Activated CD4-positive, alpha-beta T cell treated with anti-CD3 and anti-CD28 coated beads, Interleukin-2, amount 50 U/mL, for 48 hours (primary cell): ENCODE measurements at places on chromosomes 12 and 14.
A peak's percentile ranks its signal among the peaks of the same experiment; 100 is the strongest.

GRCh38 chr12:106137530-106138356 lies 1.0 kb downstream of the NUAK1 start:
- DNase-seq = peak; percentile 5

DNA sequence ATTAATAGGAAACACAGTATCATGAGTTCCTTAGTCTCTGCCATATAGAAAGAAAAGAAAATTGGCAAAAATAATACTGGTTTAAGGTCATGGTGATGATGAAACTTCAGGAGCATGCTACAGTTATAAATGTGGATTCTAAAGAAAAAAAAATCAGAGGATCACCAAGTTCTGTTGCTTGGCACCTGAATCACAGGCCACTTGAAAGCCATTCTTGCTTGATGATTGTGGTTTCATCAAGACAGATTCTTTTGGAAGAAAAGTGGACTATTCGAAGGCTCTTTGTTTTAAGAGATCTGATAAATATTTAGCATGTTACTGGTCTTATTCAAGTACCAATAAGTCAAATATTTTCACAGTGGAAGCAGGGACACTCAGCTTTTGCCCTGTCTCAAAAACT lies 148.9 kb downstream of the SAMD4A start:
- no peak for DNase-seq

GRCh38 chr12:49519574-49519936 lies 19.3 kb upstream of the KCNH3 start:
- no peak for DNase-seq

GRCh38 chr12:103715494-103715893 lies 125.5 kb downstream of the NT5DC3 start:
- DNase-seq = no peak

DNA sequence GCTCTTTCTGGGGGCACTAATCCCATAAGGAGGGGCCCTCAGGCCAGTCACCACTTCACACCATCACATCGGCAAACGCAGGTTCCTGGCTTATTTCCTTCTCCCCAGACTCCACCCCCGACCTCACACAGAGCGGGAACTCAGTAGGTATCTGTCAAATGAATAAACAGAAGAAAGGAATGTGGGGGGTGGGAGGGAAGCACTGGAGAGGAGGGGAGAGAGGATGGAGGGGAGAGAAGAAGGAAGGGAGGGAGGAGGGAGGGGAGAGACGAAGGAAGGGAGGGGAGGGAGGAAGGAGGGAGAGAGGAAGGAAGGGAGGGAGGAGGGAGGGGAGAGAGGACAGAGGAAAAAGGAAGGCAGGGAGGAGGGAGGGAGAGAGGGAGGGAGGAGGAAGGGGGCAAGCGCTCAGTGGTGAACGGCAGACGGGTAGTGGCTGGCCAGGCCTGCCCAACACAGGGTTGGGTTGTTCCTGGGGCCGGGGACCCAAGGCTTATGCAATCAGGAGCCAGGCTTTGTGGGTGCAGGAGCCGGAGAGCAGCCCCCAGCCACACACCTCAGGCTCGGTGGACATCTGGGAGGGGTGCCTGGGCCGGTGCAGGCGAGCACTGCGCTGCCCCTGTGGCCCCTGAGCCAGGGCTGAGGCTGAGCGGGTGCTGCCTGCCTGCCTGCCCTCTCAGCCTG lies 52.6 kb upstream of the FBRSL1 start:
- no peak for DNase-seq

- DNase-seq = no peak
Observed at GRCh38 chr14:78412475-78412874, 242.3 kb downstream of the NRXN3 start.

DNA sequence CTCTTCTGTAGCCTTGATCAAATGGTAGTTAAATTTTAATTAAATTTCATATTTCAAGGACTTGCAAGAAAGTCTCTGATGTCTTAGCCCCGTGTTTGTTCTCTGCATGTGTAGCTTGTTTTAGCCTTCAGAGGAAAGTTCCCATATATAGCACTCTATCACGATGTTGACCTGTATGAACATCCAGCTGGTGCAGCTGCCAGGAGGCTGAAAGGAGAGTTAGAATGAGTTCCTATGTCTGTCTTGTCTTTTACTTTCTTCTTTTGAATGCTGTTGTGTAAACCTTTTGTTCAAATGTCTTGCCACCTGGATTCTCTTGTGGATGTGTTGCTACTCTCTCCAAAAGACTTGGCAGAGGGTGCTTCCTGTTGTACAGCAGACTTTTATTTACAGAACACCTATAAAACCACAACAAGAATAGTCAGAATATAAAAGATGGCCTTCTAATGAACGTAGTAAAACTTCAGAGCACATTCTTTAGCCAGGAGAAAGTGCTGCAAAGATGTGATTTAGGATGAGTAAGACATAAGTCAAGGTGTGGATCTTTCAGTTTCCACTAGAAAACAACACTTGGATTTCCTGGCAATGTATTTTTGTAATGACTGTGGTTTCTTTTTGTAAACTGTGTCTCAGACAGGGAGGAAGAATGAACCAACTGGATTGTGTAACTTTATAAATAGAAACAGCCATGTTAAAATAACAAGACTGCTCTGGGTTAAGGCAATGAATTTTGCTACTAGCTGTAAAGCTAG lies 17.2 kb downstream of the NAV3 start:
- no peak for DNase-seq

GRCh38 chr12:42145552-42146215 lies 1.0 kb upstream of the GXYLT1 start:
- DNase-seq = no peak

DNA sequence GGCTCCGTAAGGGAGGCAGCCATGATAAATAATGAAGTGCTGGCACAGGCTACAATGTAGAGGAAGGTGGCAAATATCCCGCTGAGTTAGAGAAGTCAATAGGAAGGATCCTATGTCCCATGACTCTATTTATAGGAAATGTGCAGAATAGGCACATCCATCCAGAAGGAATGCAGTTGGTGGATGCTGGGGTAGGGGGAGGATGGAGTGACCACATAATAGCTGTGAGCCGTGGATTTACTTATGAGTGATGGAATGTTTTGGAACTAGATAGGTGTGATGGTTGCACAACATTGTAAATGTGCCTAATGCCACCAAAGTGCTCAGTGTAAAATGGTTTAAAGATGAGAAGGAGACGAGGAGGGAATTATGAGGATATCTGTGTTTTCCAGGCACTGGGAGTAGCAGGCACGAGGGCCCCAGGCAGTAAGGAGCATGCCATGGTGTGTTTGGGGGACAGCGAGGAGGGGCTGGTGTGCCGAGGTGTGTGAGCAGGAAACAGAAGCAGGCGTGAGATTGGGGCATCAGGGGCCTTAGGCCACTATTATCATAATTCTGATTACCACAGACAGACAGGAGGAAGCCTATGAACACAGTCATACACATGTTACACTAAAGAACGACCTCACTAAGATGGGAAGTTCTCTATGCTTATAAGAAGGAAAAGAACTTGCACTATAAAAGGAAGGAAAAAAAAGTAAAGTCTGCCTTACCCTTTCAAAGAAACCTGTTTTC lies 837.3 kb upstream of the TMEM132C start:
- no peak for DNase-seq

DNA sequence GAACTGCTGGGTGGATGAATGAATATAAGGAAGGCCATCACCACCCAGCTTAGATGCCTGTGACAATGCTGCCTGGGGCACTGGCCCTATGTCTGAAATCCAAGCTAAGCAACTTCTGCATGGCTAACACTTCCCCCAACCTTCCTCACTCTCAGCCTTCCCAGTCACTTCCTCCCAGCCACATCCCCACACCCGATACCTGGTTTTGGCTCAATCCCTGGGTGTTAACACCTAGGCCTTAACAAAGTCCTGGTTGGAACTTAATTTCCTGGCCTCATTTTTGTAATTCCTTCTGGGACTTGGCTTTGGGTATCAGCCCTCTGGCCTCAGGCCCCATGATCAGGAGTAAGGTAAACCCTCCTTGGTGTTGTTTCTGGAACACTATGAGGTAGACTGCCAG lies 110.0 kb downstream of the EFCAB11 start:
- no peak for DNase-seq

DNA sequence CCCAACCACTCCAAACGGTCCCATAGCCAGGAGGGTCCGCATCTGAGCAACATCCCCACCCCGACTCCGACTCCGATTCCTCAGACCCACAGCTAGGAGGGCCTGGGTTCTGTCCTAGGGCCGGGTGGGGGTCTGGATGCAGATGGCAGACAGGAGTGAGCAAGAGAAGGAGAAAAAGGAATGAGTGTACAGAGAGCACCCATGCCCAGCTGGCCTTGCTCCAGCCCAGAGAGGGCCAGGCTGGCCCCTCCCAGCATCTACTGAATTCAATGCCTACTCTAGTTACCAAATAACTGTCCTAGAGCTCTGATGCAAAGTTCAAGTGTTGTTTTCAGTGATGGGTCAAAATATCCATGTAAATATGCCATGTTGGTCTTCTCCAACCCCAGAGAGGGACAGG lies 40.8 kb downstream of the VDR start:
- no peak for DNase-seq

- DNase-seq = no peak
Observed at GRCh38 chr14:94761348-94761996, 8.4 kb downstream of the GSC start.

DNA sequence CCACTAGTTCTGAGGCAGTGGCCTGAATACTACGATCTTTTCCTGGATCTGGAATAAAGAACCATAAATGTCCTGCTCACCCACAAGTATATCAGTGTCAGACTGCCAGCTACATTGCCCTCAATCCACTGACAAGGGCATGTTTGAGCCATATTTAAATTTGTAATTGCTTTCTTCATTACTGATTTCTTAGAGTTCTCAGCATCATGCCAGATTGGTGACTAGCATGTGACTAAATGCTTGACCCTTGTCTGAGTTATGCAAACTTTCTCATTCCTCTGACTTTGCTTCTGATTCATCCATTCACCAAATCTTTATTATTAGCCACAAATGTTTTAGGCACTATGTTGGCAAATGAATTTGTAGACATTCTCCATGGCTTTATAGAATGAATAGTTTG lies 143.6 kb upstream of the SLC16A7 start:
- no peak for DNase-seq

DNA sequence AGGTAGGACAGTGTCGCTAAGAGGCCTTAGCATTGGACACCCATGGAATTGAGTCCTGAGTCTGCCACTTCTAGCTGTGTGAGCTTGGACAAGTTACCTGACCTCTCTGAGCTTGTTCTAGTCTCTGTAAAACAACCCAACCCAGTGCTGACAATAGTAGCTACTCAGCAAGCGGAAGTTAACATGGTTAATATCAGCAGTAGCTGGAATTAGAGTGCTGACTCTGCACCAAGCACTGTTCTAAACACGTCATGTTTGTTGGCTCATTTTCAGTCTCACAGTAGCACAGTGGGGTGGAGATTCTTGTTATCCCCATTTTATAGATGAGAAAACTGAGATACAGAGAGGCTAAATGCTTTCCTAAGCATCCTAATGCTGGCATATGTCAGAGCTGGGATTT lies 47.5 kb upstream of the RIN3 start:
- no peak for DNase-seq
